Endothelial cell (in vitro differentiated cells): ENCODE measurements at places on chromosomes 12 and 14. TPM values are rescaled to one million over a fixed set of nuclear protein-coding genes. Genes with fewer than 3 reads are reported as not detected.

- no peak overlapping the region for H3K4me3 ChIP-seq
- peaks cover 41% of the 10 kb centered on the region for H3K4me1 ChIP-seq
- H3K27ac ChIP-seq: no peak overlapping the region
- DNase-seq: no peak
- no peaks in the 10 kb centered on the region for H3K36me3 ChIP-seq
- H3K27me3 ChIP-seq: peaks cover 4% of the 10 kb centered on the region
Measured at GRCh38 chr14:68373847-68374444, 418.9 kb downstream of the ZFP36L1 start.

DNA sequence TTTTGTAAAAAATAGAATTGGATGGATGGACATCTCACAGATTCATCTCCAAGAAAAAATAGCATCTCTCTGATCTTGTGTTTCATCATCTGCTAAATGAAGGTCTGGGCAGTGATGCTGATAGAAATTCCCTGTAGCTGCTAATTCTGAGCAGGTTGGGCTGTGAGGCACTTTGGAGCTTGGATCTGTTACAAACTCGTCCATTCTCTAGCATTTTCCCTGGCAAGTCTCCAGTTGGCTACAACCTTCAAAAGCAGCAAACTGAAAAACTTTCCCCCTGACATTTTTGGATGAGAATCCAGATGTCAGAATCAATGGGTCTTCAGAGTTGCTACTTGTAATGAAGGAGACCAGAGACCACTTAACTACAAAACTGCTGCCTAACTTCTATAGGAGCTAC, 72.7 kb downstream of the TPH2 start:
- H3K27ac ChIP-seq: no peak overlapping the region
- no peaks in the 10 kb centered on the region for H3K27me3 ChIP-seq
- H3K36me3 ChIP-seq: no peaks in the 10 kb centered on the region

SLC2A13 gene
- total RNA-seq: 15.8 TPM

- peaks cover 2% of the 10 kb centered on the region for H3K27me3 ChIP-seq
- peaks cover 36% of the 10 kb centered on the region for H3K36me3 ChIP-seq
- peaks cover 21% of the 10 kb centered on the region for H3K4me1 ChIP-seq
- H3K4me3 ChIP-seq: no peak overlapping the region
- H3K27ac ChIP-seq: no peak overlapping the region
- no peak for DNase-seq
Measured at GRCh38 chr12:29201746-29202145, 52.7 kb downstream of the FAR2 start.

DMAC2L gene
- total RNA-seq: 14.1 TPM

DNA sequence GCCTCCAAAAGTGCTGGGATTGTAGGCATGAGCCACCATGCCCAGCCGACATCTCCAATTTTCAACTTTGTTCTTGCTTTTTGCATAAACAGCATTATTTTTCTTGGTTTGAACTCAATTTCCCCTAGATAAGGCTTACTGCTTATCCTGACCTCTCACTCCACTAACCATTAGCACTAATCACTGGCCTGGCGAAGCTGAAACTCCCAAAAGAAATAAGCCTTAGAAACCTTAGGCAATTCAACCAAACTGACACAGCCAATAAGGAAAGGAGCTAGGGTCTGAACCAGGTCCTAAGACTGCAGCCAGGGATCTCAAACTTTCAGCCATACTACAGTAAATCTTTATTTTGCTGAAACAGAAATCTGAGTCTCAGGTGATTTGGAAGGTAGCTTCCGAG, 448.0 kb downstream of the RMST start:
- no peaks in the 10 kb centered on the region for H3K27me3 ChIP-seq
- H3K4me1 ChIP-seq: no peaks in the 10 kb centered on the region
- no peak overlapping the region for H3K27ac ChIP-seq

DNA sequence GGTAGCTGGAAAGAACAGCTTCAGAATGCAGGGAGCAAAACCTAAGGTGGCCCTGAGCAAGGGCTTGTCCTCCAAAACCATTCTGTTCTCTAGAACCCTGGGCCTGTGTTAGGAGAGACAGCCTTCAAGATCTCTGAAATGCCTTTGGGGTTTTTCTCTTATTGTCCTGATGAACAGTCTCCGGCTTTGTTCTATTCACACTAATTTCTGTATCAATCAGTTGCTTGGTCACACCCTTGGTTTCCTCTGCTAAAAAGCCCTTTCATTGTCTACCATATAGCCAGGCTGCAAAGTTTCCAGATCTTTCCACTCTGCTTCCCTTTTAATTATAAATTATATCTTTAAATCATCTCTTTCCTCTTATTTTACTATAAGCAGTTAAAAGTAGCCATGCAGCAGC, 219.9 kb upstream of the ARID2 start:
- no peak overlapping the region for H3K4me3 ChIP-seq
- H3K27ac ChIP-seq: no peak overlapping the region
- no peaks in the 10 kb centered on the region for H3K4me1 ChIP-seq
- DNase-seq: no peak

DNA sequence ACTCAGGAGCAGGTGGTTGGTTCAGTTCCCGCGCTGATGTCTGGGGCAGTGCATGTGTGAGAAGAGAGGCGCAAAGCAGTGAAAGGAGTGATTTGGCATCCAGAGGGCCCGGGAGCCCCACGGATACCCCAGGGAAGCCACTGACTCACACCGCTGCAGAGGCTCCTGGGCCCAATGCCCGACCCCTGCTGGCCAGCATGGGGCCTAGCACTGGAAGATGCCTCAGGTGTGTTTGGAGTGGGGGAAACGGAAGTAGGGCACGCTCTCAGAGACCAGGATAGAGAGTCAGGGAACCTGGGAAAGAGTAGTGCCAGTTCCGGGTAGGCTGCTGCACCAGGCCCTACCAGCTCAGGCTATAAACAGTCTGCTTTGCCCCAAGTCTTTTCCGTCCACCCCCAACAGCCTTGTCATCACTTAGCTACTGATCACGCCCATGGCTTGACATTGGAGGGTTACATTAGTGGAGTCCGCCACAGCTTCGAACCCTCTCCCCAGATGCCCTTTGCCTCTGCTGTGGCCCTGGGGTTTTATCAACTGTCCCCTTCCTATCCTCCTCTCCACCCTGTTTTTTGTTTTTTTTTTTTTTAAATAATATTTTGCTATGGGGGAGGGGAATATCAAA, 9.5 kb upstream of the CSAD start:
- peaks cover 9% of the 10 kb centered on the region for H3K27me3 ChIP-seq
- H3K4me3 ChIP-seq: no peak overlapping the region
- peak; percentile 59 for DNase-seq
- H3K27ac ChIP-seq: no peak overlapping the region

DNA sequence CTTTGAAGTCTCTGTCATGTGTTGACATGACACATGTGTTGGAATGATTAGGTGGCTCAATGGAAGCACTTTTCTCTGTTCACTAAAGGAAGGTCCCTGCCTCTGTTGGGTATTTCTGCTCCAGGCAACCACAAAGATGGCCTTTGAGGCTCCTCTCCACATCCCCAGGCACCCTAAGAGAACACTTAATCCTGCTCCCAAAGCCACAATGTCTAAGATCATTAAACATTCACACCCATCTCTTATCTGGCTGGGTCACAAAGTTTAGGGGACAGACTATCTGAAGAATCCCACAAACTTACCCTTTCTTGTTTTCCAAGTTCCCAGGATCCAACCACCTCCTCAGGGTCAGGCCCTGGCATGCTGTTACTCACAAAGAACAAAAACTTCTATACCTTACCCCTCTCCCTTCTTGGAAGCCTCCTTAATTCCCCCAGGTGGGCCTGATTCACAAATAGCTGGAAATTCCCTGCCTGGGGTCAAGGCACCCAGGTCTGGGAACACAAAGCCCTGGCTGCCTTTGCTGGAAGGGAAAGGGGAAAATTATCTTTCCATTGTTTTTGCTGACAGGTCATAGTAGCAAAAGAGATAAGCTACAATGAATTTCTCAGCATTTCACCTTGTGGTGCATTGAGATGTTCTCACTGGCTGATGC, 333.7 kb downstream of the PCNX1 start:
- no peak overlapping the region for H3K4me3 ChIP-seq
- H3K36me3 ChIP-seq: no peaks in the 10 kb centered on the region
- peaks cover 3% of the 10 kb centered on the region for H3K27me3 ChIP-seq
- H3K4me1 ChIP-seq: peaks cover 12% of the 10 kb centered on the region
- no peak overlapping the region for H3K27ac ChIP-seq
- DNase-seq: no peak

DNA sequence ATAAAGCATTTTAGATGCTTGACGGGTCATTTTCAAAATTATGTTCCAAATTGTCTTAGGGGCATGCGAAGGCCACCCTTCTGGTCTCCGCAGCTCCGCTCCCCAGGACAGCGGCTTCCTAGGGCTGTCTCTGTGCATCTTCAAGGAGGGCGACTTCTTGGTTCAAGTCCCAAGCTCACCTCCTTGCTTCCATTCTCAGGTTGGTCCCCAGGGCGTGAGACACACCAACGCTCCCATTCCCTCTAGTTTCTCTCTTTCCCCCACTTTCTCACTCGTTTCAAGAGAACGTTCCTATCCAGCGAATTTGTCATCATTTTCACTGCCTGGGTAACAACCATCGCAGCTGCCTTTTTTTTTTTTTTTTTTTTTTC, 109.4 kb upstream of the CCND2 start:
- H3K27me3 ChIP-seq: no peaks in the 10 kb centered on the region
- peaks cover 7% of the 10 kb centered on the region for H3K36me3 ChIP-seq
- no peak for DNase-seq
- peak overlapping the region; percentile 24 for H3K4me3 ChIP-seq

DNA sequence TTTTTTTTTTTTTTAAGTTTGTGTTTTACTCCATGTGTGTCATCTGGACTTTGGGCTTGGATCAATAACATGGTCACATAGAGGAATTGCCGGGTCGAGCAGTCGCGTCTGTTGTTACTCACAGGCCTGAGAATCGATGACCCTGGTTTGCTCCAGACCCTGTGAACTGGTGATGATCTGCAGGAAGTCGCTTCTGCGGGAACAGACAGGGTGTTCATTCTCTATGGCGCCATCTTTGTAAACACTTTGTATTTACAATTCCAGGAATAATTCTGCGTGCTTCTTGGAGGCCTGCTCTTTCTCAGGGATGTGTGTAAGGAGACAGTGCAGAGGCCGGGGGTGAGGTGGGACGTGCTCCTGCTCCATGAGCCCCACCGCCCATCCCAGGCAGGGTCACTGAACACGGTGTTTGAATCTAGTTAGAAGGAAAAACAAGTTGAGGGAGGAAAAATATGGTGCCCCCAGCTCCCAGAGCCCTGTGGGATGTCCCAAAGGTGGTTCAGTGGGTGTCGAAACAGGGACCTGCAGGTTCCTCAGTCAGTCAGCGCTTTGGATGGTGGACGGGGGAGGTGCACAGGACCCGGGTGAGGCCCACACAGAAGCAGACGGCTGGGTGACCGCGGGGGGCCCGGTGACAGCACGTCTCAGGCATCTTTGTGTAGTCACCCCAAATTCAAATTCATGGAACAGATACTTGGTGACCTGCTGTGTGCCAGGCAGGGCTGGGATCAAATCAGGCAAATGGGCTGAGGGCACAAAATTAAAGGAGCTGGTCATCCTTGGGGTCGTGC, 58.8 kb downstream of the ADGRD1 start:
- no peaks in the 10 kb centered on the region for H3K4me1 ChIP-seq
- no peak for DNase-seq
- peaks cover 10% of the 10 kb centered on the region for H3K27me3 ChIP-seq
- H3K4me3 ChIP-seq: no peak overlapping the region
- H3K27ac ChIP-seq: no peak overlapping the region

DDX47 gene
- 45.1 TPM for total RNA-seq

- peaks cover 50% of the 10 kb centered on the region for H3K36me3 ChIP-seq
- peaks cover 31% of the 10 kb centered on the region for H3K27me3 ChIP-seq
- peaks cover 5% of the 10 kb centered on the region for H3K4me1 ChIP-seq
- H3K27ac ChIP-seq: no peak overlapping the region
Measured at GRCh38 chr12:113077057-113077858, 20.7 kb downstream of the DTX1 start.

ADAMTS20 gene
- total RNA-seq: 0.15 TPM

- peaks cover 23% of the 10 kb centered on the region for H3K4me1 ChIP-seq
- DNase-seq: peak; percentile 46
- H3K36me3 ChIP-seq: peaks cover 4% of the 10 kb centered on the region
Measured at GRCh38 chr14:32938719-32939253, at the start of gene NPAS3. TSS of gene NPAS3 (plus strand) at chr14:32938879.

DNA sequence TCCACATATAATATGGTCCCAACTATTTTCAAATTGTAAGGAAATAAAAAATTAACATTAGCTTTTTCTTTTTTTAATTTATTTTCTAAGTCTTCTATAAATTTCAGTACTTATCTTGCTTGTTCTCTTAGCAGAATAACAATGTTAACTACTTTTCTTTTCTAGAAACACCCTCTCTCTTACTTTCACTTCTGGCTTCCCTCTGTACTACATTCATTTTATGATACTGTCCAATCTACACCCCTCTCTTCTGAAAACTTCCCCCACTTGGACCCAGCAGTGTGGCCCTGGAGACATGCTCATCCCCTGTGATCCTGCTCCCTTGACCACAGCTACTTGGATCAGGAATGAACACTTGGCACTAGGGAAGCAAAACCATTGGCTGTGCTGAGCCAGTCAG, 15.7 kb downstream of the SGPP1 start:
- DNase-seq: no peak
- H3K27ac ChIP-seq: no peak overlapping the region
- H3K36me3 ChIP-seq: peaks cover 10% of the 10 kb centered on the region
- no peaks in the 10 kb centered on the region for H3K4me1 ChIP-seq
- no peak overlapping the region for H3K4me3 ChIP-seq
